ENCODE measurements at places on chromosomes 7 and 10.

DNA sequence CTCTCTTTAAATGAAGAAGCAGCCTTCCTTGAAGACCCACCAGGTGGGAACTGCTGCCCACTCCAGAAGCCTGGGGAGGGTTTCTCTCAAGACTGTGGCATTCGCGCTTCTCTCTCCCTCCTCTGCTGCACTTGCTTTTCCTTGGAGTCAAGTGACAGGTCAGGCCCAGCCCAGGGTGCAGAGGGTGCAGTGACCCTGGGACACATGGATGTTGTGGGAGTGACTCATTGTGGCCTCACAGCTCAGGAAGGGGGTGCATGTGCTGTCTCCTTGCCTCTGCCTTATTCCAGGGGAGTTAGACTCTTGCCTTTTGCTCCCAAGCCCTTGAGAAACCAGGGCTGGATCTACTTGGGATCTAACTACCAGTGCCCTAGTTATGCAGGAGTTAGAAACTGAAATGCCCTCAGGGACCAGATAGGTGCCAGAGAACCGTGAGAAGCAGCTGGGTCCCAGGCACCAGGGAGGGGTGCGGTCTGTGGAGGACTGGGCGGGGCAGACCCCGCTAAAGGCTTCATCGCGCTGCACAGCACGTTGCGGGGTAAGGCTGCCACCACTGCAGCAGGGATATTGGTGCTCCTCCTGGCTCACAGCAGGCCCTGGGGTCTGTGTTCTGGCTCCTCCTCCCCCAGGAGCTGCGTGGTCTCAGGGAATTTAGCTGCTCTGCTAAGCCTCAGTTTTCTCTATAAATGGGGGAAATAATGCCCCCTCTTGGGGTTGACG lies 11.4 kb downstream of the FAM241B start:
- DNase-seq = no peak

GRCh38 chr7:66189695-66190503 lies 15.2 kb upstream of the TPST1 start:
- no peak for DNase-seq

DNA sequence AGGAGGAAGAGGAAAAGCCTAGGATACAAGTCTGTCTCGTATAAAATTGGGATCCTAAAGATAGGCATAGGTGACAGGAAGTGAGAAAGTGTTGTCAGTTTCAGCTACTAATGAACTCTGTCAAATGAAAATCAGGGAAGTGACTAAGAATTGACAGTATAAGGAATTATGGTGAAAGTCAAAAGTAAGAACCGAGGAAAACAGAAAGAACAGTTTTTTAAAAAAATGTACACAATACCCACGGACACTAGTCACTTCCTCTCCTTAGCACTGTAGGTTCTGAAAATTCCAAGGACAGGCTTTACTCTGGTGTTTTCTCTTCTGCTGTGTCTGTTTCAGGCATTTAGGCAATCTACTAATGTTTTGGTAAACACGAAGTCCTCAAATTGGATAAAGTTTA lies 42.3 kb downstream of the ATAD1 start:
- DNase-seq = no peak

GRCh38 chr7:114150689-114151088 lies 231.9 kb upstream of the PPP1R3A start:
- DNase-seq = no peak

- no peak for DNase-seq
Observed at GRCh38 chr7:153509768-153510167, 542.4 kb upstream of the DPP6 start.

DNA sequence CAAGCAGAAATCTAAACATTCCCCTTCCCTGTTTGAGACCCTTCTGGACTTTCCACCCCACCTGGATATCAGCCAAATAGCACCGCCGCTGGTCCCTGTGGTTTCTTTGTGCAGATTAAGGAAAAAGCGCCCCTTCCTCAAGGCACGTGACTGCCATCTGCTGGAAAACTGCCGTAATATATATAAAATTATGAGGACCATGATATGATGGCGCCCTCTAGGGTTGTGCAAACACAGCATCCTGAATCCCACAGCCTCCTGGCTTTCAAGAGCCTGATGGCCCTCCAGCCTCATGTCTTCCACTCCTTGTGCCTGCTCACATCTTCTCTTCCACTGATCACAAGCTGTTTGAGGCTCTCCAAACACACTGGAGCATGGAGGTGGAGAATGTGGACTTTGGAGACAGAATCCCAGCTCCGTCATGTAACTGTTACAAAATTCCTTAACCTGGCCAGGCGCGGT lies 121.3 kb downstream of the MYL10 start:
- peak; percentile 40 for DNase-seq

DNA sequence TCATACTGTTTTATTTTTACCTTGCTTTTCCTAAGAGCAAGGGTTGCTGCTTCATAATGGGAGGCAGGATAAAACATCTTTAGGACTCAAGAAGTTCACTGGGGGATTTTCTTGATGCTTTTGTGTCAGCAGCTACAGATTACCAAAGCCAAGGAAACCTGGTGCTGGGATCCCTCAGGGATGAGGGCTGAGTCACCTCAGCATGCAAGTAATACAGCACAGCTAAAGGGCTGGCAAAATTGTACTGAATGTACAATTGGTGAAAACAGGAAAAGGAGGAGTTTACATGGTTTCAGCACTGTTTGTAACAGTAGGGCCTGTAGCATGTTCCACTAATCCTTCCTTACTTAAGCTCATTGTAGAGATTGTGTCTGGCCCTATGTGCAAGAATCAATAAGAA lies 1056.8 kb downstream of the SORCS1 start:
- no peak for DNase-seq
